ENCODE measurements at places on chromosomes 7 and 10. TPM values are rescaled to one million over a fixed set of nuclear protein-coding genes. Genes with fewer than 3 reads are reported as not detected.

- DNase-seq = no peak
These were observed 489.2 kb upstream of the LRRN3 start for GRCh38 chr7:110601710-110602109.

- DNase-seq = no peak
These were observed 13.1 kb upstream of the UCMA start for GRCh38 chr10:13247246-13247645.

GRCh38 chr7:5282543-5283316, at the start of gene SLC29A4:
TSS of gene SLC29A4 (plus strand) at chr7:5282943. CDS start at chr7:5287817, 4,874 bp downstream.
- DNase-seq = peak; percentile 22

The PMS2 gene
- 35.9 TPM for total RNA-seq

GRCh38 chr7:158479021-158479663, 108.5 kb downstream of the PTPRN2 start:
- DNase-seq = no peak

DNA sequence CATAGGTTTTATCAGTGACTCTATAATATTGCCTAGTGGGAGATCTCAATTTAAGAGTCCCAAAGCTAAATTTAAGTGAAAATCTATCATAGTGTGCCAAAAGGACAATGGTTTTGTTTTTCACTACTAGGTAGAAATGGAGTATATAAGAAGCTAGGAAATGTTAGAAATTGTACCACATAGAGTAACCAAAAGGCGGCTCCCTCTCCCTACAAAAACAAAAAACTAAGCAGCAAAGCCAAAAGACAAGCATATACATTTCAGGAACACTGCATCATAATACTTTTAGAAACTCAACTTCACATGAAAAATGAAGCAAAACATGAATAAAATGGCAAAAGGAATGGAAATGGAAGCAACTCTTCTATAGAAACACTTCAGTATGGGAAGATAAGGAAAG, 271.6 kb downstream of the CACNA2D1 start:
- DNase-seq = no peak

DNA sequence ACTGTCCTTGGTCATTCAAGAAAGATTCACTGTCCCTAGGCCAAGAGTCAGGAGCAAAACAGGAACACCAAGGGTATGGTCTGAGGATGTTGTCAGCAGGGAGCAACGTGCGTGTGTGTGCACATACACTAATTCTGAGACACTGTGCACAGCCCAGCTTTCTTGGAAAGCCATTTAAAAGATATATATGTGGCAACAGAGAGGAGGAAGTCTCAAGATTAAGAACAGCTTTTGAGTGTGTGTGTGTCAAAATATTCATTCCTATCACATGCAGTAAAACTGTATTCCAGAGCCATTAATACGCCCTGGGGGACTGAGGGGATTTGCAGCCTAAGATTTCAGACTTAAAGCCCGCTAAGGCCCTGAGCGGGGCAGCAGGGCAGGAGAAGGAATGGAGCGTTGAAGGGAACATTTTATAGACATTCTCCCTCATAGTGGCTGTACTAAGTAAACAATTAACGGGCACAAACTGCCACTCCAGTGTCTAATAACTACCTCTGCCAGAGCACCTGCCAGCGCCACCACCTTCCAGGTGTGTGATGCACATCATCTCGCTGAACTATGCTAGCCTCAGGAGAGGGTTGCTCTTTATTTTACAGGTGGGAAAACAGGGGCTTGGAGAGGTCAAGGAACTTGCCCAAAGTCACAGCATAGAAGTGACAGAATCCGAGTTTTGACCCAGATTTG, 2.0 kb downstream of the NOD1 start:
- no peak for DNase-seq

GRCh38 chr10:42491801-42492200, 146.6 kb downstream of the ZNF33B start:
- DNase-seq = no peak

The STEAP4 gene
- 0.29 TPM for total RNA-seq

DNA sequence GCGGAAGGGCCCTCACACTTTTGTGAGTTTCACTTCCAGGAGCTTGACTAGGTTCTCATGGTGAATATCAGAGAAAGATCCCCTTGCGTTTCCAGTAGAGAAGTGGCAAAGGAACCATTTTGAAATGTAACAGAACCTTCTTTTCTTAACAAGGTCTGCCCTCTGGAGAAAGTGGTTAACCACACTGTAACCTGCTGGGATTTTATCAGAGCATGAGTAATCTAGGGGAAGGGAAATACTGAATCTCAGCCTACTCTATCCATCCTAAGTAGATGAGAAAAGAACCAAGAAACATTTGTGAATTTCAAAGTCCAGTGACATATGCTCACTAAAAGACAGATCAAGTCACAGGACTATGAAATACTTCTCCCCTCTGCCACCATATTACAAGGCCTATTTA, 235.5 kb downstream of the ZEB1 start:
- DNase-seq = peak; percentile 87

DNA sequence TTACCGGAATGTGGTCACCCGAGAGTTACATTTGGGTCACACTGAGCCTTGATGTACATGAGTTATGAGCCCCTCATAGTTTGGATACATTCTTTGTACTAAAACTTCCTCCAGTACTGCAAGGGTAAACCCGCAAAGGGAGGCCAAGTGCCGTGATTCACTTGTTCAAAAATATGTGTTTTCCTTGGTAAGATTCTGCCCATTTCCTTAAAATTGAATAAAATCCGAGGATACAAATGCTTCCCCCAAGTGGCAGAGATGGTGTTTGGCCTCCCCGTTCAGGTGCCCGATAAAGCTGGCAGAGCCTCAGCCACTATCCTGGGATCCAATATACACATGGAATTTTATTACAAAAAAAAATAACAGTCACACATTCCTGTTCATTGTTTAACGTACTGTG, 268.3 kb downstream of the DIP2C start:
- no peak for DNase-seq

DNA sequence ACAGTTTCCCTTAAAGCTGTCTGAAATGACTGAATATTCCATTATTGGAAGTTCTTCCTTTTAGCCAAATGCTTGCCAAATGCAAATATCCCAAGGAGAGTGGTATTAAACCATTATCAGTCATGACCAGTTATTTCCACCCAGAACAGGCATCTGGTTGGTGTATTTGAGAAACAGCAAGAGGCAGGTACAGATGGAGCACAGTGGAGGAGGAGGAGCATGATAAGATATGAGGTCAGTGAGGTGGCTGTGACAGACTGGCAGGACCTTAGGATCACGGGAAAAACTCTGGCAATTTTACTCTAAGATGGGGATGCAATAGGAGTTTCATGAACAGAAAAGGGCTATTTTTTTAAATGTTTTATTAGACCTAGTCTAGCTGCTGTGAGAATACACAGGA, 6.4 kb downstream of the HEPACAM2 start:
- no peak for DNase-seq

DNA sequence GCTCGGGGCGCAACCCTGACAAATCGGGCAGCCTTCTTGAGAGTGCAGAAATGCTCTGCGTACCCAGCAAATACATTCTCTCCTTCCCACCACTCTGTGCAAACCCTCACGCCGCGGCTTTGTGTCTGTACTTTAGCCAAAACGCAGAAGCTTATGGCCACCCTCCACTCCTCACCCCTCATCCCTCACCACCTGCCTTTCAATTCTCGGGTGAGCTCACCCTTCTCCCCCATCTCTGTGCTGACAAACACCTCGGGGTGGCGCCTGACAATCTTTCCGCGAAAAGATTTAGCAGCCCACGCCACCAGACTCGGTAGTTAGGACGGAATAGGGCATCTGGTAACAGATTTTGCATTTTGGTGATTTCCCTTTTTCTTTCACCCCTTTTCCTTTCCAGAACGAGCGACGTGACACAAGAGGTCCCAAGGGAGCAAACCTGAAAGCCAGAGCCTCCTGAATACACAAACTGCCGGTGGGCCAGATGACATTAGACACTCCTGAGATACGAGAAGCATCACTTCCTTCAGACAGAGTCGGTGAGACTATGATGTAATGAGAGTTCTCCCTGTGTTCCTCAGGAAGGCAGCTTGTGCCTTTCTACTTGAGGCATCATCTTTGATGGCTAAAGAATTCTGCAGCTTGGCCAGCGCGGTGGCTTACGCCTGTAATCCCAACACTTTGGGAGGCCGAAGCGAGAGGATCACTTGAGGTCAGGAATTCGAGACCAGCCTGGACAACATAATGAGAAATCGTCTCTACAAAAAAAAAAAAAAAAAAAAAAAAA, 671 bp upstream of the ATAD1 start:
- peak; percentile 35 for DNase-seq

DNA sequence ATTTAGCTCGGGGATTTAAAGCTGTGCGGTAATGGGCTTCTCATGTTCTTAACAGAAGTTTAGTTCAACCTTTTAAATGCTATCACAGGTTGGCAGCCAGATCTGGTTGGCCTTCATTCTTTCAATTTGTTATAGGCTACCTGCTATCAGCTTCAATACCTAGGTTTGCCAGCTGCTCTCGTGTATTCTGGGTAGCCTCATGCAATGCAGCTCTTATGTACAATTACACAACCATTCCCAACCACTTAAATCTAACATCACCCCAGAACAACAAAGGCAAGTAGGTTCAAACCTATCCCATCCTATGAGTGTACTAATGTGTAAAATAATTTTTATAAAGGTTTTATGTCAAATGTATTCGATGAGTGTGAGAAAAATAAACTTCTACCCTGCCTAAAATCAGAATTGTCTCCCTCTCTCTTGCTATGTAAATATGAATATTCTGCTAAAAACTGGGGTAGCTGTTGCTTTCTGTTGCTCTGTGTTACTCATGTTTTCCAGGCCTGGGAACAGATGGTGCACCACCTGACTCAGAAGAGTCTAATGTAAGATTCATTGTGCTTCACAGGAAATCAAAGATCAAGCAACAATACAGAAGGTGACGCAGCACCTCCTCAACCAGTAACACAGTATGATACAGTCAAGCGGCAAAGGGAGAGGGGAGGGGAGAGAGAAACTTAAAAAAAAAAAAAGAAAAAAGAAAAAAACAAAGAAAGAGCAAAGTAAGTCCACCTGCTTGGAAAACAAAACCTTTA, 188.6 kb downstream of the ETV1 start:
- DNase-seq = peak; percentile 83

The GPR141 gene
- total RNA-seq = 0.69 TPM

DNA sequence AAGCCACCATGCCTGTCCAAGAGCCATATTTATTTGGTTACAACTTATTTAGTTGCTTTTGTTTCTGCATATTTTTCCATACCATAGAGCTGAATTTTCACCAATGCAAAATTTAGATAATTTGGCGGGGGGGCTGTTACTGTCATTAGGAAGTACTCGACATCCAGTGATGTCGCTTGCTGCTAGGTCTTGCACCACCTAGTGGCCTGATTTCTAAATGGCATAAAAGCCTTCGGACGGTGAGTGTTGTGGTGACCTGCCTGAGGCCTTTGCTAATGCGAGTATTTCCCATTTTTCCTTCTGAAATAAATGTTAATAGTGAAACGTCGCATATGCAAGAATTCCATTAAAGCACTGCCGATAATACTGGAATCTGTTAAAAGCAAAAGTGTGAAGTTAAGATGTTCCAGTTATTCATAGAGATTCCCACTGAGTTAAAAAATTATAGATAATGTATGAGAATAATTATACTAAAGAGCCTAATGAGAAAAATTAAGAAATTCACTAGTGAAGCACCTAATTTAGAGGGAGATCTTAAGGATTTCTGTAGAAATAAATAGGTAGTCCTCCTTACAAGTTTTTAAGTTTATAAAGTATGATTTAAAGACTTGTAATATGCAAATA, 86.1 kb upstream of the DNAJB6 start:
- peak; percentile 46 for DNase-seq

- no peak for DNase-seq
These were observed 24.0 kb downstream of the WASL start for GRCh38 chr7:123724817-123725253.

The CD36 gene
- total RNA-seq = 0.05 TPM

DNA sequence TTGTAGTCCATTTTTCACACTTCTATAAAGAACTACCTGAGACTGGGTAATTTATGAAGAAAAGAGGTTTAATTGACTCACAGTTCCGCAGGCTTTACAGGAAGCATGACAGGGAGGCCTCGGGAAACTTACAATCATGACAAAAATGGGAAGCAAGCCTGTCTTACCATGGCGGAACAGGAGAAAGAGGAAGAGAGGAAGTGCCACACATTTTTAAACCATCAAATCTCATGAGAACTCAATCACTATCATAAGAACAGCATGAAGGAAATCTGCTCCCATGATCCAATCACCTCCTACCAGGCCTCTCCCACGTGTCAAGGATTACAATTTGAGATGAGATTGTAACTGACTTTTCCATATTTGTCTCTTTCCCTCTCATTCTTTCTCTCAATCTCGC, 9.3 kb upstream of the PNPLA8 start:
- no peak for DNase-seq

The WNT16 gene
- not detected for total RNA-seq

DNA sequence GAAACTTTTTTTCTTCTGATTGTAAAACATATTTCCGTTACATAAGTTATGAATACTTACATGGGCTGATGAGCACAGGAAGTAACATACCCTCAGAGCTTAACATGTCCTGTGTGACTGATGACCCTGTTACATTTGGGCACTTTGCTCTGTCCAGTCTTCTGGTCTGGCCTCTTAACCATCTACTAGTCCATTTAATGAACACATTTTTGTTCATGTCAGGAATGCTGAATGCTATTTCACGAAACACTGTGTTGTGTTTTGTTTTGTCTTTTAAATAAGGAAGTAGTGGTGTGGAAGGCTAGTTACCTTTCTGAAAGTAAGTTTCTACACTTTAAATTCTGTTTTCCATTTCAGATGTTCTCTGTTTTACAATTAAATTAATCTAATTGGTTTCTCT, 77.7 kb downstream of the RBM33 start:
- no peak for DNase-seq

DNA sequence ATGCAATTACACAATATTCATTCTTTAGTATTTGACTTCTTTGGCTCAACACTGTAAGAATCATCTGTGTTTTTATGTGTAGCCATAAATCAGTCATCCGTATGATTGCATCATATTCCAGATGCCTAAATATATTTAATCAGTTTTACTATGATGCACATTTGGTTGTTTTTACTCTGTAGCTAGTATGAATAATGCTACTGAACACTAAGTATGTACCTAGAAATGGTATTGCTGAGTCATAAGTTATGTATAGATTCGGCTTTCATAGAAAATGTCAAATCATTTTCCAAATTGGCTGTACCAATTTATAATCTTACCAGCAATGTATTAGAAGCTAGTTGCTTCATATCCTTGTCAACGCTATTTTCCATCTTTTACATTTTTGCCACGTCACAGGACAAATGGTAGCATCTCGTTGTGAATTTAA, 197.3 kb upstream of the PLXNA4 start:
- no peak for DNase-seq

GRCh38 chr10:14556285-14556956, 218.3 kb downstream of the FAM107B start:
- no peak for DNase-seq

DNA sequence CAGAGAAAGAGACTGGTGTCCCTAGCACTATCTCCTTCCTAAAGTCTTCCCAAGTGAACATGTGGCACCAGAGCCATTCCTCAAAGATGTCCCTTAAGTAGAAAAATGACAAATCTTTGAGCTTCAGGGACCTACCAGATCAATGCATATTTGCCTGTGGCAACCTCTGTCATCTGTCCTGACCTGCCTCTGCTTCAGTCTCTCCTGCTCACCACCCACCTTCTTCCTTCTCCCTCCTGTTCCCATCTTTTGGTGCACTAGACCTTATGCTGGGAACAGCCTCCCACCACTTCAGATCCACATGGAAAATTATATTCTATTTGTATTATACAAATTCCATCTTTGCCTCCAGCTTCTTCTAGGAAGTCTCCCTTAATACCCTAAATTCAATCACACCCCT, 386.4 kb downstream of the PLXNA4 start:
- no peak for DNase-seq

The TAS2R5 gene
- total RNA-seq = 0.10 TPM

- DNase-seq = peak; percentile 21
These were observed 1.2 kb upstream of the PLXNA4 start for GRCh38 chr7:132577206-132578049.

The CALML3 gene
- not detected for total RNA-seq

The PAPOLB gene
- total RNA-seq = not detected

The POU6F2 gene
- total RNA-seq = not detected
